CD4-positive, alpha-beta T cell (primary cell): ENCODE measurements at places on chromosomes 6 and 20. TPM values are rescaled to one million over a fixed set of nuclear protein-coding genes. Genes with fewer than 3 reads are reported as not detected.

DNA sequence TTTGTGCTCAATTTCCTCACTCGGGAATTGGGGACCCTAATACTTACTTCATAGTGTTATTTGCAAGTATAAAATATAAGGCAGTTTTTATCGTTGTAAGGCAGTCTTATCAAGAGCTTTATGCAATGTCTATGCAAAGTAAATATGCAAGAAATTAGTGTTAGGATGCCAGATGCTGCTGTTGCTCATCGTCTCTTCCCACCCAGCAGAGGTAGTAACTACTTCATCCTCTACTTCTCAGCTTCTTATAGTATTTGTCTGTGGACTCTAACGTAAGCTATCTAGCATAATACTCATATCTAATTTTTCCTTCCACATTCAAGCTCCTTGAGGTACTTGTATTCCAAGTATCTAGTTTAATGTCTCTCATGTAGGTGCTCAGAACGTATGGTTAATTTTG, 11.6 kb downstream of the PLCG1 start:
- no peak for DNase-seq
- peak overlapping the region; percentile 56 for H3K27ac ChIP-seq
- H3K27me3 ChIP-seq, result no peaks in the 10 kb centered on the region
- H3K4me1 ChIP-seq, result peaks cover 100% of the 10 kb centered on the region

- H3K4me1 ChIP-seq, result peaks cover 14% of the 10 kb centered on the region
- DNase-seq, result no peak
- H3K27ac ChIP-seq, result no peak overlapping the region
- H3K4me3 ChIP-seq, result no peak overlapping the region
- no peaks in the 10 kb centered on the region for H3K27me3 ChIP-seq
- H3K36me3 ChIP-seq, result no peaks in the 10 kb centered on the region
Measured at GRCh38 chr20:62685781-62686555, 22.7 kb upstream of the NTSR1 start.

CENPW gene
- total RNA-seq, result 1.1 TPM

DNA sequence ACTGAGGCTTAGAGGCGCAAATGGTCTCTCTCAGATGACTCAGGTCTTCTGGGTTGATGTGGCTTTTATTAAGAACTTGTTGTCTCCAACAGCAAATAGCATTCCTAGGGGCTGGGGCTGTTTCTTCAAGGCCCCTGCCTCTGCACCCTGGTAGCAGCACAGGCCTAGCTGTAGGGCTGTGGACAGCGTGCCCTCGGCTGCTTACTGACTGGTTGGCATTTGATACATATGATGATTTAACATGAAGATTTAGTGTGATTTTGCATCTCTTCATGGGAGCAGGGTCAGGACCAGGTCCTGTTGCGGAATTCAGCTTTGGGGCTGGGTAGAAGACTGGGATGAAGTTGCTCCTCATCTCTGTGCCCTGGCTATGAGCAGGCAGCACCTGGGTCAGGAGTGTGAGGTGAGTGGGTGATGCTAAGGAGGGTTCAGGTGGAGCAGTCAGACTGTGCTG, 24.3 kb upstream of the IER3 start:
- H3K36me3 ChIP-seq, result no peaks in the 10 kb centered on the region
- peak overlapping the region; percentile 5 for H3K4me3 ChIP-seq
- peaks cover 46% of the 10 kb centered on the region for H3K4me1 ChIP-seq
- H3K27ac ChIP-seq, result no peak overlapping the region

GABRR1 gene
- not detected for total RNA-seq

- H3K27ac ChIP-seq, result no peak overlapping the region
- H3K36me3 ChIP-seq, result no peaks in the 10 kb centered on the region
- no peak overlapping the region for H3K4me3 ChIP-seq
- peaks cover 12% of the 10 kb centered on the region for H3K27me3 ChIP-seq
- no peaks in the 10 kb centered on the region for H3K4me1 ChIP-seq
- no peak for DNase-seq
Measured at GRCh38 chr6:5094327-5094726, 9.2 kb downstream of the PPP1R3G start.

TMEM217 gene
- total RNA-seq, result 0.47 TPM

DNA sequence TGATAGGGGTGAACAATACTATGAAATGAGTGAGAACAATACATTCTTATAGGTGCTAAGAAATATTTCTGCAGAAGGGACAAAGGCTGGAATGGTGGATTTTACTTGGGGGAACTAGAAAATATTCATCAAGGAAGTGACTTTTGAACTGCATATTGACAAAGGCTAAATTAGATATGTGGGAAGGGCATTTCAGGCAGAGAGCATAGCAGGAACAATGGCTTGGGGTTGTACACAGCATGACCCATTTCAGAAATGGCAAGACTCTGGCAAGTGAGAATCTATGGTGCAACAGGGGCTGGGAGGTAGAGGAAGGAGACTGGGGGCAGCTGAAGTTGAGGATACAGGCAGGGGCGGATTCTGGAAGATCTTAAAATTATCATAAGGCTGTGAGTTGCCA, 46.7 kb upstream of the KIF16B start:
- no peaks in the 10 kb centered on the region for H3K36me3 ChIP-seq
- H3K27me3 ChIP-seq, result peaks cover 2% of the 10 kb centered on the region
- DNase-seq, result no peak
- no peak overlapping the region for H3K4me3 ChIP-seq
- H3K4me1 ChIP-seq, result no peaks in the 10 kb centered on the region

TRAPPC3L gene
- total RNA-seq, result not detected

DNA sequence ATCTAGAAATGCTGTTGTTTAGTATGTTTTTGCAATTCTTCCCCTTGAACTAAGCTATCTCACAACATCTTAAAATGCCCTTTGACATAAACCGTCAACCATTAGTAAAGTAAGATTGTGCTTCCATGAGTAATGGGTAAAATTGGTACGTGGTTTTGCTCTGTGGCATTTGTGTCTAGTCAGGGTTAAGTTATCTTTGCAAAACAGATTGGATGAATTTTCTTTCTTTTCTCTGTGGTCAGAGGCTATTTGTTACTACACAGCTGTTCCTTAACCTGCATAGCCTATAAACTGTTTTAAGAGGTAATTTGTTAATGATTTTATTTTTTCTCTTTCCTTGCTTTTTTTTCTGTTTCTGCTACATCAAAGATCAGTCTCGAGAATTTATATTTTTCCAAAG, 75.4 kb downstream of the RPP40 start:
- H3K36me3 ChIP-seq, result no peaks in the 10 kb centered on the region
- H3K27ac ChIP-seq, result no peak overlapping the region
- no peak overlapping the region for H3K4me3 ChIP-seq
- no peaks in the 10 kb centered on the region for H3K27me3 ChIP-seq
- DNase-seq, result no peak

- H3K27ac ChIP-seq, result no peak overlapping the region
- no peaks in the 10 kb centered on the region for H3K4me1 ChIP-seq
- H3K4me3 ChIP-seq, result no peak overlapping the region
- peak; percentile 20 for DNase-seq
Measured at GRCh38 chr20:59455402-59456341, 148.7 kb upstream of the PHACTR3 start.

- H3K27ac ChIP-seq, result peak overlapping the region; percentile 94
- peak; percentile 46 for DNase-seq
- peaks cover 34% of the 10 kb centered on the region for H3K4me1 ChIP-seq
- no peaks in the 10 kb centered on the region for H3K27me3 ChIP-seq
- peaks cover 3% of the 10 kb centered on the region for H3K36me3 ChIP-seq
- H3K4me3 ChIP-seq, result peak overlapping the region; percentile 86
Measured at GRCh38 chr6:111871725-111872400, 1.4 kb downstream of the FYN start.

DNA sequence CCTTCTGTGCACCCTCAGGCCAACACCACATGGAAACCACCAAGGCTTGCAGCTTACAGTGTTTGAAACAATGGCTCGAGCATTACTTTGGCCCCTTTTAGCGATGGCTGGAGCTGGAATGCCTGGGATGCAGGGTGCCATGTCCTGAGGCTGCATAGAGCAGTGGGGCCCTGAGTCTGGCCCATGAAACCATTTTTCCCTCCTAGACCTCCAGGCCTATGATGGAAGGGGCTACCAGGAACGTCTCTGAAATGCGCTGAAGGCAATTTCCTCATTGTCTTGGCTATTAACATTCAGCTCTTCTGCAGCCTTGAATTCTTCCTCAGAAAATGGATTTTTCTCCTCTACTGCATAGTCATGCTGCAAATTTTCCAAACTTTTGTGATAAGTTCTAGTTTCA, 29.9 kb upstream of the SERINC1 start:
- H3K4me3 ChIP-seq, result no peak overlapping the region
- DNase-seq, result no peak
- no peaks in the 10 kb centered on the region for H3K36me3 ChIP-seq
- H3K4me1 ChIP-seq, result no peaks in the 10 kb centered on the region
- no peak overlapping the region for H3K27ac ChIP-seq

- no peaks in the 10 kb centered on the region for H3K4me1 ChIP-seq
- H3K4me3 ChIP-seq, result no peak overlapping the region
- H3K27ac ChIP-seq, result no peak overlapping the region
- no peaks in the 10 kb centered on the region for H3K27me3 ChIP-seq
Measured at GRCh38 chr20:35902545-35902941, 51.8 kb downstream of the SCAND1 start.

- no peaks in the 10 kb centered on the region for H3K4me1 ChIP-seq
- DNase-seq, result no peak
- H3K27ac ChIP-seq, result no peak overlapping the region
- H3K36me3 ChIP-seq, result no peaks in the 10 kb centered on the region
- H3K27me3 ChIP-seq, result no peaks in the 10 kb centered on the region
Measured at GRCh38 chr20:61636531-61637116, 384.6 kb downstream of the CDH4 start.
